Central memory CD4-positive, alpha-beta T cell (primary cell): ENCODE measurements at places on chromosomes 4 and X.

DNA sequence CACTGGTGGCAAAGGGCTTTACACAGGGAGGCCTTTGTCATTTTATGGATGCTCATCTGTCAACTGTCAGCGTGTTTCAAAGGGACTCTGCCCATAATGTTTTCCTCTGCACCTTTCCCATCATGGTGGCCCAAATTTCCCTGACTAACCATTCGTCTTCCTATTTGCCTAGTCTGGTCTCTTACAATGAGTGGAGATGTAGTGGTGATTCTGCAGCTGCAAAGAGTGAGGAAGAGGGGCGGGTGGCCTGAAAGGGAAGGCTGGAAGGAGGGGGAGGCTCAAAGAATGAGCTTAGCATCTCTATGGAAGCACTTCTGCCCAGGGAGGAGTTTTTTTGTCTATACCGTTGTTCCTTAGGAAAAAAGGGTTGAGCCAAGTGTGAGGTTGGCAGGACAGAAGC is 447.5 kb downstream of the NKX6-1 start:
- no peak for DNase-seq

DNA sequence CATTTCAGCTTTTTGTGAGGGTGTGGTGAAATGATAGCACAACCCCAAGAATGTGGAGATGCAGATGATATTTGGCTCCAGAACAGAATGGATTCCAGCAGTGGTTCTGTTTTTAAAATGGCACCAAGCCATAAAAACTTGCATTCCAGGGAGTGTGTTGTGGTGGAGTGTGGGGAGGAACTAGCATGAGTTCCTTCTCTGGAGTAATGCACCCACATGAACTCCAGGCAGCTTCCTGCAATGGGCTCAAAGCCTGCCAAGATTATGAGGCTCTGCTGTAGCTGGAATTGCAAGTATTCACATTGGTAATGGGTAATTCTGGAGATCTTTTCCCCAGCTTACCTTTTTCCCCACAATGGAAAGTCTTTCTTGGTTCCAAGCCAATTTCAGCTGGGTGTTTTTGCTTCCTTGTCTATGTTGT is 161.4 kb downstream of the RAB28 start:
- DNase-seq = no peak

DNA sequence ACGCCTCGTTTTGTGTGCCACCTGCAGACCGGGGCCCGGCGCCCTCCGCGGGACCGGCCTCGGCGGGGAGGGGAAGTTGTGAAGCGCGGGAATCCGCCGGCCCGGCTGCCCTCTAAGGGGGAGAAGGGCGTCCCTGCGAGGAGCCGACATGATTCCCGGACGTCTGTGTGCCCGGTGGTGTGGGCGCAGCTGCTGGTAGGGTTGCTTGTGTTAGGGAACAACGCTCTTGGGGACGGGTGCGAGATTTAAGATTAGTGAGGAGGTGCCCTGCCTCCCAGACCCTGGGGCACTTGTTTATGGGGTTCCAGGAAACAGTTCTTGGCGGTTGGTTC is 627 bp downstream of the CDKN2AIP start:
- DNase-seq = no peak

DNA sequence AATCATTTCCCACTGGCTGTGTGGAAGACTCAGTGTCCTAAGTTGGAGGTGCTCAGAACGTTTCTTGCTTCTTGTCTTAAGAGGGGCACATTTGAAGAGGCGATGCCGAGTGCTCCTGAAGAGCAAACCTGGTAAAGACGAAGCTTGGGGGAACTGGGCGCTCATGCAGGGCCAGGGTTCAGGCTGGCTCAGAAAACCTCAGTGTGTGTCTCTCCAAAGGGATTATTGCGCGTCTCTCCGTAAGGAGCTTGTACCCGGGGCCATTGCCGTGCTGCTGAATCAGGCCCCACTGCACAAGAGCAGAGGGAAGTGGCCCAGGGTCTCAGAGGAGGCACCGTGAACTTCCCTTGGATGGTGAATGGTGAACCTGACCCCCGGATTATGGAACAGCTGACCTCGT is 44.4 kb downstream of the PSAPL1 start:
- no peak for DNase-seq

- DNase-seq = no peak
These were observed 90.4 kb downstream of the ZC4H2 start for GRCh38 chrX:64885850-64886249.

DNA sequence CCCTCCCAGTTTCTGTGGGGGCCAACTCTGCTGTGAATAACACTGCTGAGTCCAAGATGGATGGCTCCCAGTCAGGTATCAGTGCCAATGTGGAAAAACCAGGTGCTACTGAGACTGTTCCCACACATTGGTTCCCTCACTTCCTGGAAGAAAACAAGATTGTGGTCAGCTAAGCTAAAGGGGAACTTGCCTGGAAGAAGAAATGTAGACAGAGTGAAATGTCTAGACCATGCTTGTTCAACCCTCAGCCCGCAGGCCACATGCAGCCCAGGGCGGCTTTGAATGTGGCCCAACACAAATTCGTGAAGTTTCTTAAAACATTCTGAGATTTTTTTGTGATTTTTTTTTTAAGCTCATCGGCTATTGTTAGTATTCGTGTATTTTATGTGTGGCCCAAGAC is 28.6 kb upstream of the UTP14A start:
- no peak for DNase-seq

DNA sequence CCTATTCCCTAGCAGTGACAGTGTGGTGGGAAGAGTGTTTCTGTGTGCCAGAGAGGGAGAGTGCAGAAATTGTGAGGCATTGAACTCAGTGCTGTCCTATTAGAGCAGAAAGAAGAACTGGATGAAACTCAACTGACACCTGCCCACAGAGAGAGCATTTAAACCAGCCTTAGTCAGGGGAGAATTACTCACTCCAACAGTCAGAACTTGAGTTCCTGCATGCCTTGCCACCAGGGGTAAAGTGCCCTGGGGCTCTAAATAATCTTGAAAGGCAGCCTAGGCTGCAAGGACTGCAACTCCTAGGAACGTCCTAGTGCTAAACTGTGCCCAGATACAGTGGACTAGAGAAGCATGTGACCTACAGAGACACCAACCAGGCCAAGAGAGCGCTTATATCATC is 12.8 kb downstream of the CYSLTR1 start:
- DNase-seq = no peak

DNA sequence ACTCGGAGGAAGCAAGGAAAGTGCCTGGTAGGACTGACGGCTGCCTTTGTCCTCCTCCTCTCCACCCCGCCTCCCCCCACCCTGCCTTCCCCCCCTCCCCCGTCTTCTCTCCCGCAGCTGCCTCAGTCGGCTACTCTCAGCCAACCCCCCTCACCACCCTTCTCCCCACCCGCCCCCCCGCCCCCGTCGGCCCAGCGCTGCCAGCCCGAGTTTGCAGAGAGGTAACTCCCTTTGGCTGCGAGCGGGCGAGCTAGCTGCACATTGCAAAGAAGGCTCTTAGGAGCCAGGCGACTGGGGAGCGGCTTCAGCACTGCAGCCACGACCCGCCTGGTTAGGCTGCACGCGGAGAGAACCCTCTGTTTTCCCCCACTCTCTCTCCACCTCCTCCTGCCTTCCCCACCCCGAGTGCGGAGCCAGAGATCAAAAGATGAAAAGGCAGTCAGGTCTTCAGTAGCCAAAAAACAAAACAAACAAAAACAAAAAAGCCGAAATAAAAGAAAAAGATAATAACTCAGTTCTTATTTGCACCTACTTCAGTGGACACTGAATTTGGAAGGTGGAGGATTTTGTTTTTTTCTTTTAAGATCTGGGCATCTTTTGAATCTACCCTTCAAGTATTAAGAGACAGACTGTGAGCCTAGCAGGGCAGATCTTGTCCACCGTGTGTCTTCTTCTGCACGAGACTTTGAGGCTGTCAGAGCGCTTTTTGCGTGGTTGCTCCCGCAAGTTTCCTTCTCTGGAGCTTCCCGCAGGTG is 637 bp downstream of the AR start:
- DNase-seq = no peak

GRCh38 chr4:6121941-6122340 is 78.4 kb downstream of the JAKMIP1 start:
- no peak for DNase-seq

- no peak for DNase-seq
These were observed 53.7 kb downstream of the ATP10D start for GRCh38 chr4:47538825-47539154.

DNA sequence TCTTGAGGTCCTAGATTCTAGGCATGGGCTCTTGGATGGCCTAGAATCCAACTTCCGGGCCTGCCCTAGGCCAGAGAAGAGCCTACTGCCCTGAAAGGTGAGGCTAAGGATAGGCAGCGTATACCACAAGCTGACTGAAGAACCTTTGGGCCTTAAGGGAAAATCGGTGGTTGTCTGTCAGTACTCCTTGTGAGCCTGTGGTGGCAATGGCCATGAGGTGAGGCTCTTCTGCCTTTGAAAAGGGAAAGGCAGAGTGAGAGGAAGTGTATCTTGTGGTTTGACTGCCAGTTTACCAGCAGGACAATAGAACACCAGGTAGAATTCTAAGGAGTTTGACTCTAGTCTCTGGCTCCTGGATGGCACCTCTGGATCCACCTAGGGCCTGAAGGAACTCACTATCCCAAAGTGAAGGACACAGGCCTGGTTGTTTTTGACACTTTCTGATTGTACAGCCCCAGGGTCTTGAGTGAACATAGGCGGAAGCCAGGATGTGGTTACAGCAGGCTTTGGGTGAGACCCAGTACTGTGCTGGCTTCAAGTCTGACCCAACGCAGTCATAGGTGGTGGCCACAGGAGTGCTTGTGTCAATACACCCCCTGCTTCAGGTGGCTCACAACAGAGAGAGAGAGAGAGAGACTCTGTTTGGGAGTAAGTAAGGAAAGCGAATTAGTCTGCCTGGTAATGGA is 20.9 kb downstream of the ITIH6 start:
- no peak for DNase-seq

DNA sequence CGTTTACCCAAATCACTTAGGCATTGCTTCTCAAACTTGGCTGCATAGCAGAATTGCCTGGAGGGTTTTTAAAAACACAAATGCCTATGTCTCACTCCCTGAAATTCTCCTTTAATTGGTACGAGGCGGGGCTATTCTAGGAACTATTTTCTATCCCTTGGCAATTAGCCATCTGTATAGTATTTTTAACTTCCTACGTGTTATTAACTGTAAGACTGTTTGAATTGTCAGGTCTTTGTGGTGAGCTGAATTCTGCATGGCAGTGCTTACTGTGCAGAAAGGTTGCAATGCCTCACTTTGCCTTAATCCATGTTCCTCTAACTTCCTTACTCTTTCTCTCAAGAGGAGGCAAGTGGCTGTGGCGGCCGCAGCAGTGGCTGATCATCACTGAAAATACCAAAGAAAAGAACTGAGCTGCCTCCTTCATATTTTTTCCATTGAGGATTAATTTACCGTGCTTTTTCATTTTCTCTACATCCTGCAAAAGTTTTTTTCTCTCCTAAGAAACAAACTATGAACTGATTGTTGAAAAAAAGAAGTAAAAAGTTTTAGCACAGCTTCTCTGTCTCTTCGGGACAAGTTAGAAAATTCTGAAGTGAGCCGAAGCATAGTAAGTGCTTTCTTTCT is at the start of gene SHROOM3:
SHROOM3 (plus strand) TSS at position 329 of the 627 bp plus-strand sequence. CDS start 824 bp downstream, outside the sequence.
- no peak for DNase-seq

- no peak for DNase-seq
These were observed 1.5 kb downstream of the CASP6 start for GRCh38 chr4:109701566-109702410.

DNA sequence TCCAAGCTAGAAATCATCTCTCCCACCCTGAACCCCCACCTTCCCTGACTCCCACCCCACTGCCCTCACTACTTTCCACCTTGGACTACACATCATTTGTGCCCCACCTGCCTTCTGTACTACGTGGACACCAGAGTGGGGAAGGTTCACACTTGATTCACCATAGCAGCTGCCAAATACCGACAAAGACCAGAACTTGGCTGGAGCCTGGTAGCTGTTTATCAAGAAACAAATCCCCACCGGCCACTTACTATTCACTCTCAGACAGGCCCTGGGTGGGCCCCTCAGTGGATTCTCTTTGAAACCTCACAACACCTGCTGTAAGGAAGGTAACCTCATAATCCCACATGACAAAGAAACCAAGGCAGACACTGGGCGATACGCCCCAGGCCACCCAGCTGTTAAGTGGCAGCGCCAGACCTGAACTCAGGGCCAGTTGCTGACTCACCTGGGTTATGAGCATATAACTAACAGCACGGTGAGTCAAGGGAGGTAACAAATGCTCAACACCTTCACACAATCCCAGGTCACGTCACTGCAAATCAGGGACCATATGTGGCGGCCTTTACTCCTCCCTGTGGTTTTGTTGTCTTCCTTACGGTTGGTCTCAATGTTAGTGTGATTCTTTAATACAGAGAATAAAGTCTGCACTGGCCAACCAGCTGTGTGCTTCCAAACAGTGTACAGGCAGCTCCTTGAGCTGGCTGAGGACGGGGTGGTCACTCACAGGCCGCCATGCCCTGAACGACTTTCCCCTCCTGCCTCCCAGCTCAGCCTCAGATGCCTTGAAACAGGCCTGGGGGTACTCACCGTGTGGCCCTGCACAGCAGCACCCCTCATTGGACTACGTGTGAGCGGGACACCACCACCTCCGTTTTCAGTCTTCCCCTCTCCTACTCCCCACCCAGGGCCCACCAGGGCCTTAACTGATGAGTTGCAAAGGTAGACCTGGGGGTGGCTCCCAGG is 7.5 kb downstream of the WDR1 start:
- DNase-seq = peak; percentile 48

GRCh38 chrX:39787999-39788398 is 309.8 kb downstream of the BCOR start:
- no peak for DNase-seq

DNA sequence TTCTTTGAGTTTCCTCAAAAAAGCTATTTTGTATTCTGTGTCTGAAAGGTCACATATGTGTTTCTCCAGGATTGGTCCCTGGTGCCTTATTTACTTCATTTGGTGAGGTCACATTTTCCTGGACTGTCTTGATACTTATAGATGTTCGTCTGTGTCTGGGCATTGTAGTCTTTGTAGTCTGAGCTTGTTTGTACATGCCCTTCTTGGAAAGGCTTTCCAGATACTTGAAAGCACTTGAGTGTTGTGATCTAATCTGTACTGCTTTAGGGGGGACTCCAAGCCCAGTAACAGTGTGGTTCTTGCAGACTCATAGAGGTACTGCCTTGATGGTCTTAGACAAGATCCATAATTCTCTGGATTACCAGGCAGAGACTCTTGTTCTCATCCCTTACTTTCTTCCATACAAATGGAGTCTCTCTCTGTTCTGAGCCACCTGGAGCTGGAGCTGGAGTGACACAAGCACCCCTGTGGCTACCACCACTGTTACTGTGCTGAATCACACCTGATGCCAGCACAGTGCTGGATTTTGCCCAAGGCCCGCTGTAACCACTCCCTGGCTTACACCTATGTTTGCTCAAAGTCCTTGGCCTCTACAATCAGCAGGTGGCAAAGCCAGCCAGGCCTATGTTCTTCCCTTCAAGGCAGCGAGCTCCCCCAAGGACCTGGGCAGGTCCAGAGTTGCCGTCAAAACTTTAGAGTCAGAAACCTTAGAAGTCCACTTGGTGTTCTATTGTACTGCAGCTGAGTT is 72.3 kb upstream of the EFHC2 start:
- no peak for DNase-seq
